ENCODE measurements at places on chromosomes 6 and 20.

- DNase-seq: no peak
Measured at GRCh38 chr6:25232479-25232878, 46.7 kb upstream of the CARMIL1 start.

GRCh38 chr6:40444811-40445210, 142.4 kb downstream of the LRFN2 start:
- no peak for DNase-seq

GRCh38 chr6:157667211-157668008, 155.6 kb upstream of the SNX9 start:
- DNase-seq: peak; percentile 59

- no peak for DNase-seq
Measured at GRCh38 chr6:157124485-157125254, 198.6 kb downstream of the TMEM242 start.

DNA sequence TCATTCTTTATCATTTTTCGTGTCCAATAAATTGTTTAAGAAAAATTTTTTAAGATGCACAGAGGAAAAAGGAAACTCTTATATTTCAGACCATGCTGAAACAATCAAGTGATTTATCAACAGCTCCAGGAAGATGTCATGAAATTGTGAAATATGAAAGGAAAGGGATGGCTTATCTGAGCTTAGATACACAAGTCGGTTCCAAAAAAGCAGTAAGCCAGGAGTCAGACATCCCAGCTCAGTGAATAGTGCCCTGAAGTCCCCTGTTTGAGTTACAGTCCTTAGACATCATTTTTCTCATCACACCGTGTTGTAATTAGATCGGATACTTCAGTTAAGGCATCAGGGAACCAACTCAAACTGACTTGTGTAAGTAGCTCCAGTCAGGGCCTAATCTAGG, 91.0 kb upstream of the SSTR4 start:
- no peak for DNase-seq

- DNase-seq: no peak
Measured at GRCh38 chr20:52569201-52569600, 377.6 kb upstream of the ZFP64 start.

GRCh38 chr6:40819182-40819834, 219.7 kb downstream of the UNC5CL start:
- DNase-seq: no peak

Measured in CD4-positive, alpha-beta T cell (primary cell).